T-helper 1 cell (primary cell): ENCODE measurements at places on chromosomes 12 and 14.

- DNase-seq = no peak
Measured at GRCh38 chr12:123387508-123388176, 3.7 kb downstream of the KMT5A start.

- DNase-seq = no peak
Measured at GRCh38 chr12:108235197-108235984, 103.7 kb downstream of the CMKLR1 start.

DNA sequence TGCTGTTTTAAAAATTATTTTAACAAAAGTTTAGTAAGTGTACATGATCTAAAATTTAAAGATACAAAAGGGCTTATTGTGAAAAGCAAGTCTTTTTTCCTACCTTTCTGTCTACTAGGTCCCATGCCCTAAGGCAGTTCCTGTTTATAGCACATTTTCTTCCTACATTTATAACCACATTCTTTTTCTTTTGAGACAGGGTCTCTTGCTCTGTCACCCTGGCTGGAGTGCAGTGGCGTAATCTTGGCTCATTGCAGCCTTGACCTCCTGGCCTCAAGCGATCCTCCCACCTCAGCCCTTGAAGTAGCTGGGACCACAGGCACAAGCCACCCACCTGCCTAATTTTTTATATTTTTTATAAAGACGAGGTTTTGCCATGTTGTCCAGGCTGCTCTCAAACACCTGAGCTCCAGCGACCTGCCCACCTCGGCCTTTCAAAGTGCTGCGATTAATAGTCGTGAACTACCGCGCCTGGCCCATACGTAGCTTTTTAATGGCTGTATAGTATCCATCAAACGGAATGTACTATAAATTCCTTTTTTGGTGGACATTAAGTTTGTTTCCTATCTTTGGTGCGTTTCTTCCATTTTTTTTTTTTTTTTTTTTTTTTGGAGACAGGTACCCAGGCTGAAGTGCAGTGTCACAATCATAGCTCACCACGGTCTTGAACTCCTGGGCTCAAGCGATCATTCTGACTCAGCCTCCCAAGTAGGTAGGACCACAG, 20.9 kb downstream of the FRS2 start:
- DNase-seq = no peak

DNA sequence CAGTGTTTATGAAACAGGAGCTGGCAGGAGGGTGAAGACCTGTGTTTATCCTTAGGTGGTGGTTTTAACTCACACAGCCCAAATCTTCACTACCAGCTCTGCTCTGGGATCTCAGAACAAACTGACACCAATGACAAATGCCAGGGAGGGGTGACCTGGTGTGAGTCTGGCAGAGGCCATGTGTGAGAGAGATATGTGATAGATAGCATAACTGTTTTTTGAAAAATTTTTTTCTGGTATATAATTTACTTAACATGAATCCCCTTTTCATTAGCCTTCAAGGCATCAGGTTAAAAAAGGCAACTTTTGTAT, 51.5 kb downstream of the SLC38A4 start:
- no peak for DNase-seq

- DNase-seq = no peak
Measured at GRCh38 chr12:79071498-79071897, 206.9 kb downstream of the SYT1 start.

DNA sequence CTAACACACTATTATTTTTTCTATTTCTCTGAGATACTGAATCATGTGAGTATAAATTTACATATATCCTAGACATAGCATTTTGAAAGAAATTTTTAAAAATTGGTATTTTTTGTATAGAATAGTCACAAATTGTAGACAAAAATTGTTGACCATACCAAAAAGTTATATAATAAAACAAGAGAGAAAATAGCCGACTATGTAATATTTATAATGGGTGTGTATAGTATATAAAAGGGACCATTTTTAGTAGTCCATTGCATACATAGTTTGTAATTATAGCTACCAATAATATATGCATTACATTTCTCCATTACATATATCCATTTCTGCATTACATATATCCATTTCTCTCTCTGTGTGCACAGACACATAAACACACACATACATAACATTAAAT, 590.2 kb downstream of the TMTC2 start:
- no peak for DNase-seq

GRCh38 chr12:24072302-24072701, 122.8 kb upstream of the SOX5 start:
- DNase-seq = no peak

- DNase-seq = no peak
Measured at GRCh38 chr12:91662021-91662420, 479.4 kb upstream of the DCN start.

- DNase-seq = no peak
Measured at GRCh38 chr12:78853231-78853630, 11.3 kb upstream of the SYT1 start.

- DNase-seq = no peak
Measured at GRCh38 chr14:93163564-93163963, 21.1 kb downstream of the MOAP1 start.

DNA sequence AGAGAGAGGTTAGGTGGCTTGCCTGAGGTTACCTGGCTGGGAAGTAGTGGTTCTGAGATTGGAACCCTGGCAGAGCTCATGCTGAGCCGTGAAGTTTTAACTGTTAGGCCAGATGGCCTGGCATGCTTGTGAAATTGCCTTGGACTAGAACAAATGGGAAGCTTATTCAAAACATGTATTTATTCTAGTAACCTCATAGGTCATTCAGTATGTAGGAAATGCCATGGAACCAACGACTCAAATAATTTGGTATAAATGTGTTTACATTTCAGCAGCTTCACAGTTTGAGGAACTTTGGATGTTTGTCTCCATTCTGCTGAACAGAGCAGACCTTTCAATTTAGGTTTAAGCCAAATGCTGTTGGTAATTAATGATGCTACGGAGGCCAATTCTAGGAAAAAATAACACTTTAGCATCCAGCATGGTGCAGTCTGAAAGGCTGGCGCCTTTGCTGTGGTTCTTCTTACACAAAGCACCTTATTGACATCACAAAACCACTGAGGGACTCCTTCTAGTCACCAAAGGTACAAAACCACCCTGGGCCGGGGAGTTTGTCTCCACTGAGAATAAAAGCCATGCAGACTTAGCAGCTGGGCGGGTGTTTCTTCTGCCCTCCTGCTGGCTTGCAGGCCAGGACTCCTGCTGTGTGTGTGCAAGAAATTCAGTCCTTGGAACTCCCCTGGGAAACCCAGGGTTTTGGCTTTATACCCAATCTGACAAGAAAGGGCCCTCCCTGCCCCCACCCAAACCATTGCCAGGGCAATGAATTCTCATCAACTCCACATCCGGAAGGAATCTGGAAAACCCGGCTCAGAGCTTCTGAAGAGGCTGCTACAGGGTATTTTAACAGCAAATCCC, 64.2 kb downstream of the ELK3 start:
- DNase-seq = no peak

DNA sequence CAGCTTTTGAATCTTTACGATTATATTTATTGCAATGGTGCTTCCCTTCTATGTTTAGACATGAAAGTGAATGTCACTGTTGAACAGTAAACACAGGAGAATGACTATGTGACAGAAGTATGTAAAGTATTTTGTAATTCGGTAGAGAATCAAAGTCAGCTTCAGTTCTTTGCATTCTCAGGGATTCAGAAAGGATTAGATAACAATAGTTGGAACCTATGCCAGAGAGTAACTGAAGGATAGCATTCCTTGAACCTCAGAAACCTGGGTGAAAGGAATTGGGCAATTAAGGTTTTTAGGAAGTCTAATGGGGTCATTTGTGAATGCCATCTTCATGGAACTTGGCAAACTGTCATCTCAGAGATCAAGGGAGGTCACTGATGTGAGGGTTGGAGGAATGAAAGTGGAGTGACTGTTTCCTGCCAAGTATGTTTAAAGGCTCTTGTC, 305.3 kb upstream of the DDHD1 start:
- DNase-seq = no peak

DNA sequence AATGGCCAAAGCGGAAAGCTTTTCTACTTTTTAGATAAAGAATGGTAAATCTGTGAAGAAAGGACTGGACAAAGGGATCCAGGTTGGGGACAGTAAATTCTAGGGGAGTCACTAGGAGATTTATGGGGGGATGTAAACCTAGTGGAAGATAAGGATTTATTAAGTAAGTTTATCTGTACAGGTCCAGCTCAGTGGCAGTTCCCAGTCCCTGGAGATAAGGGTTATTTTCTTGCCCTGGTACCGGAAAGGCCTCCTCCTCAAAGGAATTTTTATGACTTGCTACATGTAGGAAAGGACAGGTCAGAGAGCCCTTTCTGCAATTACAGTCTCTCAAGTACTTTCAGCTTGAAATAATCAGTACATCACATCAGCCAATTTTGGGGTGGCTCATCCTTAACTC, 72.6 kb upstream of the BICD1 start:
- no peak for DNase-seq

GRCh38 chr14:51789596-51789995, 70.8 kb upstream of the GNG2 start:
- no peak for DNase-seq

DNA sequence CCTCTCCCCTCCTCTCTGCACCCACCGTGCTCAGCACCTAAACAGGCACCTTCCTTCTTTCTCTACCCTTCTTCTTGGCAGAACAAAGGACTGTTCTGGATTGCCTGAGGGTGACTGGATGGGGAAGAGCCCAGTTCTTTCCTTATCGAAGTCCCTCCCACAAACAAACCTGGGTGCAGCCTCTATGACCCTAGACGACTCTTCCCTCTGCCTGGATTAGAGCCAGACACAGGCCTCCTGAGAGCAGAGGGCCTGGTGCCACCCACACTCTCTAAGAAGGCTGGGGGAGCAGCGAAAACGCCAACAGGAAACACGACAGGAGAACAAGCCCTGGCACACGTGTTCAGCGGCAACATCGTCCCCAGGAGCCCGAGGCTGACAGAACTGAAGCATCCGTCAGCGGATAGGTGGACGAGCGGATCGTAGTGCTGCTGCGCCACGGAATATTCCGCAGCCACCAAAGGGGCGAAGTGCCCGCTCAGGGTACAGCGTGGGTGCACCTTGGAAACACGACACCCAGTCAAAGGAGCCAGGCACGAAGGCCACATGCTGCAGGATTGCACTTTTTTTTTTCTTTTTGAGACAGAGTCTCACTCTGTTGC, 38.0 kb downstream of the RIMBP2 start:
- DNase-seq = no peak

- no peak for DNase-seq
Measured at GRCh38 chr14:20529806-20530205, 24.5 kb downstream of the RNASE10 start.

DNA sequence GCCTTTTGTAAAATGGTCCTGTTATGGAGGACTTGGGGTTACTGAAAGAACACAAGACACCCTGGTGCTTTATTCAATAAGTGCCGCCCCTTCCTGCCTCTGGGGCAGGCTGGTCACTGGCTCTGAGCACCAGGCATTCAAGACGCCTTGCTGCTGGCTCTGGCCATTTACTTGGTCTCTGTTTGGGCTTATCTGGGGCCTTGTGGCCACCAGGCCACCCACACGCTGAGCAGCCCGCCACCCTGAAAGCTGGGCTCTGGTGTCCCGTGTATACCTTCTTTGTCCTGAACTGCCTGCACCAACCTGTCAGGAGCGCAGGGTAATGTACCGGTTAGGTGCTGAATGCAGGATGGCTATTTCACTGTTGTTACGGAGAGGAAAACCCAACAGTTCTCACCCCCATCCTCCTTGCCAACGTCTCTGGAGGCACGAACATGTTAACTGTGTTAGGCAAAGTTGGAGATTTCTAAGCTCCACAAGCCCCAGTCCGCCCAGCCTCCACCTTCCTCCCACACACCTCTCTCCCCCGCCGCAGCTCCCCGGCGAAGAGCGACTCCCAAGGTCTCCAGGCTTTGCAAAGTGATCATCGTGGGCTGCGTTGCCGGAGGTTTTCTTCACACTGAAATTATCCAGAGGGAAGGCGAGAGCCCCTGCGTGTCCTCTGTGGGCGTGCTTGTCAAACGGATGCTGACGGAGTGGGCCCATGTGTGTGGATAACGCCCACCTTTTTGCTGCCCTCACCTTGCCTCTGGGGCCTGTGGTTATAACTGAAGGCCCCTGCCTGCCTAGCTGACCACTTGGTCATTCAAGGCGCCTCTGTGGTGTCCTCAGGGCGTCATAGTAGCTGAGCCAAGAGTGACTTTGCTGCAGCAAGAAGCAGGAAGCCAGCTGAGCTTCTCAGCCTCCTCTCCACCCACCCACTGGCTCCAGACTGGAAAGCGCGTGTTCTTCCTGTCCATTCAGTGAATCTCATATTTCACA, 18.8 kb upstream of the BEGAIN start:
- no peak for DNase-seq

- no peak for DNase-seq
Measured at GRCh38 chr12:116582610-116583009, 23.4 kb downstream of the MAP1LC3B2 start.

DNA sequence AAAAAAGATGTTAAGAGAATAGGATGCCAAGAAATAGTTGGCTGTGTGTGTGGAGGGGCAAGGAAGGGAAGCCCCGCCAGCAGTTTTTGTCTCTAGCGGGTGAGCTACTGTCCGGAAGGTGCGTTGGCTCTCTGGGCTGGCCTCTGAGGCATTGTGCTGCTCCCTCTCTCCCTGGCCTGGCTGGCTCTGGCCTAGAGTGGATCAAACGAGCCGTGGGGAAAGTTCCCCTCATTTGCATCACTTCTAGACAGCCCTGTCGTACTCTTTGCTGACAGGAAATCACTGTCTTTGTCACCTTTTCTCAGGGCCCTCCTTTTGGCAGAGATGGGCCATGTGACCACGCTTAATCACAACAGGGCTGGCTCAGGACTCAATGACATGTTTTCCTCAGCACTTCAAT, 236.1 kb upstream of the NPAS3 start:
- DNase-seq = no peak

GRCh38 chr12:20701106-20701505, 6.0 kb downstream of the SLCO1C1 start:
- DNase-seq = no peak

GRCh38 chr14:99592394-99592793, 11.6 kb downstream of the CCDC85C start:
- DNase-seq = no peak

DNA sequence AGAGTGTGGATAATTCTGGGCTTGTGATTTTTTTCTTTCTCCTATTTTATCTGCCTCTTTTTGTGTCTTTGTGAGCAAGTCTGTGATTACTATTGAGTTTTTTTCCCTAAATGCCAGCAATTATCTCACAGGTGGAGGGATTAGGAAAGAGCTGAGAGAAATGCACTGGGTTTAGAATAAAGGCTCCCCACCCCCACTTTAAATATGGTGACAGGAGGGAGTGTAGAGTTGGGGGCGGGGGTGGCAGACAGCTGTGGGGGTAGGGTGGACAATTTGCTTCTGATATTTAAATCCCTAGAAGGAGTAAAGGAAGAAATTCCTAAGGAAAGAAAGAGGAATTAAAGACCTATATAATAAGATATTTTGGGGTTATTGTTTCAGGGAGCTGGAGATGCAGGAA, 145.9 kb downstream of the NRXN3 start:
- DNase-seq = no peak

DNA sequence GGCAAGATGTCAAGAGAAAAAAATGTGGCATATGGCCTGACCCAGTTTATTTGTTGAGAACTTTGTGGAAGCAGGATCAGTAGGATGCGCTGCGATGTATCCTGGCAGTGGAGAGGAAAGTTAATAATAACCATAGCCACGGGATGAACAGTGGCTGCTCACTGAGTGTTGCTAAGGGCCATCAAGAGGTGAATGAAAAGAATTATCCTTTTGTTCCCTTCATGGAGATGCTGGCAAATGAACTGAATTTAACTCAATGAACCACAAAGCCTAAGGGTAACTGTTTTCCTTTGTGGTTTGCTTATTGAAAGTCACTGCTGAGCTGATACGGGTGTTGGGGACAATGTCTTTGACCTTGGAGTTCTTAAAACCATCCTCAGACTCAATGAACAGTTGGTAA, 476.5 kb downstream of the APAF1 start:
- DNase-seq = no peak
